ENCODE measurements at places on chromosomes 3 and 15.

GRCh38 chr15:80550219-80550907, 144.7 kb upstream of the ABHD17C start:
- H3K27ac ChIP-seq, result no peak overlapping the region
- no peaks in the 10 kb centered on the region for H3K4me1 ChIP-seq
- no peak overlapping the region for H3K4me3 ChIP-seq
- H3K36me3 ChIP-seq, result no peaks in the 10 kb centered on the region
- DNase-seq, result peak; percentile 94
- peaks cover 36% of the 10 kb centered on the region for H3K27me3 ChIP-seq

GRCh38 chr3:149623824-149624223, 34.0 kb downstream of the WWTR1 start:
- peaks cover 36% of the 10 kb centered on the region for H3K4me1 ChIP-seq
- peak; percentile 60 for DNase-seq
- H3K27me3 ChIP-seq, result no peaks in the 10 kb centered on the region
- H3K4me3 ChIP-seq, result no peak overlapping the region
- H3K27ac ChIP-seq, result no peak overlapping the region
- no peaks in the 10 kb centered on the region for H3K36me3 ChIP-seq

- peaks cover 12% of the 10 kb centered on the region for H3K4me1 ChIP-seq
- DNase-seq, result no peak
- peak overlapping the region; percentile 62 for H3K27ac ChIP-seq
- no peak overlapping the region for H3K4me3 ChIP-seq
Measured at GRCh38 chr3:12588039-12589009, 31.4 kb downstream of the MKRN2 start.

DNA sequence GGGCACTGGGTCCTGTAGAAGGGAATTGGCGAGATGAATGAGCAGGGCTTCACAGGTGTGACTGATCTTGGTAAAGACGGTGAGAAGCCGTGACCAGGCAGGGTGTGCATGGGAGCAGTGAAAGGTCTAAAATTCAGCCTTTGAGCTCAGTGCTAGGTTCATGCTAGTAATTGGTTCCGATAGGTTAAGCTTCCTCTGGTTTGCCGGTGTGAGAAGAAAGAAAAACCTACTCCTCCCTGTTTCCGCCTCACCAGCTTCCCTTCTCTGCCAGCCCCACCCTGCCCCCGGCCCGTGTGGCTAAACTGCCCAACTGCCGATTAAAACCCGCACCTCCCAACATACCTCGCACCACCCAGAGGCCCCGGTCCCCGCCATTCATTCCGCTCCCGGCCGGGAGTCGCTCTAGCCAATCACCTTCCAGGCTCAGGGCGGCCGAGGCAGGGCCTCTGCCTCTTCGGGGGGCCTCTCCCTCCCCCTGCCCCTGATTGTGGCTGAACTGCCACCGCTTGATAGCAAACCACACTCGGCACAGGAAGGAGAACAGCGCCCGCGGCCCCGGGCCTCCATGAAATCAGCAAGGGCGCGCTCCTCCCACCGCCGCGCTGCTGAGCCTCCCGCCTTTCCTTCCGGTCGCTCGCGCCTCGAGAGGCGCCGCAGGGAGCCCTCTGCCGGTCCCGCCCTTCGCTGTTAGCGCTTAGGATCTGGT, 7.3 kb upstream of the NRROS start:
- DNase-seq, result peak; percentile 80
- no peaks in the 10 kb centered on the region for H3K36me3 ChIP-seq
- peak overlapping the region; percentile 92 for H3K27ac ChIP-seq
- peak overlapping the region; percentile 28 for H3K4me3 ChIP-seq
- no peaks in the 10 kb centered on the region for H3K27me3 ChIP-seq
- H3K4me1 ChIP-seq, result peaks cover 8% of the 10 kb centered on the region

DNA sequence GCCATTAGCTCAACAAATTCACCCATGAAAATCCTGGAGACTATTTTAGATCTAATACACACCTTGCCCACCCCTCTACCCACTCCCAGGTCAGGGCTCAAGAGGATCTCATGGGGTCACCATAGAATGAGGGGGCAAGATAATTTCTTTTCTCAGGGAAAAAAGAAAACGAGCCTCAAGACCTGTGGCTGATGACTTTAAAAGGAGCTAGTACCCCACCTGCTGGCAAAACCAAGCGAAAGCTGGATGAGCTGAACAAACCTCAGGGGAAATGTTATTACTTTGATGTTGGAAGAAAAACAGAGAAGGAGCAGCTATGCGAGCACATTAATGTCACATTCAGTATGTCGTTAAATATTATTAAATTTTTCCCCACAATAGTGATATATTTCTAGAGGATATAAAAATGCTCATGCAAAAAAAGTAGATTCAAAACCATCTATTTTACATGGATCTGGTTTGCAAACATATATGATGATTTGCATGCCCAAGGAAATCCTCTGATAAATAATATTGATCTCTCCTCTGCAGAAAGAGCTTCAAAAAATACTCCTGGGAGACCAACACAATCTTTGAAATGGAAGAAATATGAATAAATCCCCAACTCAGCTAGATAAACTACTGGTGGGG, 37.7 kb downstream of the PLD1 start:
- H3K4me1 ChIP-seq, result peaks cover 7% of the 10 kb centered on the region
- peak; percentile 73 for DNase-seq
- H3K4me3 ChIP-seq, result no peak overlapping the region
- H3K27ac ChIP-seq, result no peak overlapping the region

DNA sequence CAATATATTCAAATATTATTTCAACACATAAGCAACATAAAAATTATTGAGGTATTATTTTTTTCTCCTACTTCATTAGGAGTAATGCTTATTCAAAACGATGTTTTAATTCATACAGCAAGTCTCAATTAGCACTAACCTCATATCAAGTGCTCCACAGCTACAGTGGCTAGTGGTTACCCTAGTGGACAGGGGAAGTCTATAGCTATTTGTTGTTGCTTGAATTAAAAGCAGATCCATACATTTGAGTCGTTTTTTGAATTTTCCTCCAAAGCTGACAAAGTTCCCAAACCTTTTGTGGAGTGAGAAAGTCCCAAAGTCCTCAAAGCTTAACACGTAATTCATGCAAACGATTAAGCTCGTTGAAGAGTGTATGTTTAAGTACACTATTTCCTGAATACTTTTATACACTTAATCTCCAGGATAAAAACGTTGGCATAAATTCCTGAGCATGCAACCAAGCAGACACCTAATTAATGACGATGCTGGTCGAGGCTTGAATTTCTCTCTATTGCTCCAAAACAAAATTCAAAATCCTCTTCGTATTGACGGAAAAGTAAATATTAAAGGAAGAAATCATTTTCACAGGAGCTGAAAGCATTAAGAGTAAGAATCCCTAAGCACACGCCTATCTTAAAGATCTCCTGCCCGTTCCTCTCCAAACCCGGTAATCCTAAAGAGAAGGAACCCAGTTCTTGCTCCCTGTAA, 985 bp downstream of the VPS13C start:
- peaks cover 35% of the 10 kb centered on the region for H3K27me3 ChIP-seq
- peak overlapping the region; percentile 57 for H3K4me3 ChIP-seq
- no peak overlapping the region for H3K27ac ChIP-seq
- no peaks in the 10 kb centered on the region for H3K36me3 ChIP-seq
- H3K4me1 ChIP-seq, result peaks cover 1% of the 10 kb centered on the region
- DNase-seq, result peak; percentile 27

GRCh38 chr15:67953299-67953698, 100.8 kb upstream of the PIAS1 start:
- no peak overlapping the region for H3K27ac ChIP-seq
- H3K27me3 ChIP-seq, result no peaks in the 10 kb centered on the region
- DNase-seq, result no peak
- H3K4me3 ChIP-seq, result no peak overlapping the region
- H3K4me1 ChIP-seq, result no peaks in the 10 kb centered on the region
- H3K36me3 ChIP-seq, result no peaks in the 10 kb centered on the region

DNA sequence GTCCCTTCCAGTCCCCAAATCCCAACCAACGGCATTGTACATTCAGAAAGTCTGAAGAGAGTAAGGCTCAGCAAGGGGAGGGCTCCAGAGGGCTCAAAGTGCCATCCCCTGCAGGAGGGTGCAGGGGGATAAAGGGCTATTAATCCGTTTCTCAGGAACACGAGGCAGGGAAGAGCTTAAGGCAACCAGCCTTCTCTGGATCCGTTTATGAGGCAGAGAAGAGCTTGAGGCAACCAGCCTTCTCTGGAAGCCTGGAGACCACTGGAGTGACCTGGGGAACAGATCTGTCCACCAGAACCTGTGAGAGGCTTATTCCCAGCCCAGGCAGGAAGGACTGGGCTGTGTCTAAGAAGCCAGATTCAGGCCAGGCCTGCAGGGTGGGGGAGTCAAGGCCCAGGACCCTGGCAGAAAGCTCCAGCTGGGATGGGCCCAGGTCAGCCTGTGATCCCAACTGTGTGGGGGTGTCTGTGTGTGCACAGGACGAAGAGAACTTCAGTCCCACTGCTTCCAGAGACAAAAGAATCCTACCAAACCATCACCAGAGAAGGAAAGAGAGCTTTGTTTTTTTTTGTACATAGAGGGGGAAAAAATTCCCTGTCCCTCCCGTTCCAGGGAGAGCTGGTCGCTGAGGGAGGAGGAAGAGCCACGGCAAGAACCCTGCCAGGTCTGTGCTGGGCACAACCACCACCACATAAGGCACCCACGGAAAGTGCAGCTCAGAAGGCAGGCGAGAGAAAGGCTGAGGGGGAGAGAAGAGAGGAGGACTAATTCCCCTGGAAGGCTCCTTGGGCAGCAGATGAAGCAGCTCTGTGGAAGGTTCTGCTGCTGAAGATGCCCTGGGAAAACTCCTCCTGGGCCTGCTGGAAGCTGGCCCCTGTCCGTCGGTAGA, 1.6 kb upstream of the ULK3 start:
- no peak overlapping the region for H3K27ac ChIP-seq
- H3K27me3 ChIP-seq, result no peaks in the 10 kb centered on the region
- H3K36me3 ChIP-seq, result peaks cover 18% of the 10 kb centered on the region
- H3K4me3 ChIP-seq, result no peak overlapping the region
- H3K4me1 ChIP-seq, result peaks cover 5% of the 10 kb centered on the region
- DNase-seq, result no peak

DNA sequence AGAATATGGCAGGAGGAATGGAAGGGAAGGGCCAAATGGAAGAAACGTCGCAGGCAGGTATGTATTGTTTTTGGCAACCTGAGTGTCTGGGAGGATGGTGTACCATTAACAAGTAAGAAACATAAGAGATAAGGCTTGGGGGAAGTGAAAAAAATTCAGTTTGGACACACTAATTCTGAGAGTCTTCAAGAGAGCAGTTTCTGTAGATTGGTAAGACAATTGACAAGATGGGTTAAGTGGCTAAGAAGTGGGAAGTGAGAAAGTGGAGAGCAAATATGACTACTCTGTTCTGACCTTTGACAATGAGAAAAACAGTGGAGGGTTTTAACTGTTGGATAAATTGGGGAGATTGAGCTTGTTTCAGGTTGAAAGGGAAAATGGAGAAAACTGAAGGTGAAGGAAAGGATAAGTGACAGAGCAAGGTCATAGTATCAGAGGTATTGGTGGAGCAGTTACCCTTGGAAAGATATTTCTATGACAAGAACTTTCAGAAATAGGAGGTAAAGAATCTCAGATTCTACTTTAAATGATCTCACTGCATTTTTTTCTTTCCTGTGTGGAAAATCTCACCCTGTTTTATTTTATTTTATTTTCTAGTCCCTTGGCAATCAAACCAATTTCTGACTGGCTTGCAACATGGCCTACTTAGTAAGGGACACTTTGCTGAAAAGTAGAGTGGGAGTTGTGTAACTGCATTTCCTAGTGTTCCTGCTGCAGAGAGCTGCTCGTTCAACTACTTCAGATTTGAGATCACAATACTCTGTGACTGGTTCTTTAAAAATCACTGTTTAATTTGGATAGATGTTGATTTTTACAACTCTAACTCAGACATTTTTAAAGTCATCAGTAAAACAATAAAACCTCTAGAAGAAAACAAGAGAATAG, 23.1 kb upstream of the GABPB1 start:
- no peaks in the 10 kb centered on the region for H3K27me3 ChIP-seq
- H3K36me3 ChIP-seq, result no peaks in the 10 kb centered on the region
- H3K4me3 ChIP-seq, result no peak overlapping the region
- H3K27ac ChIP-seq, result peak overlapping the region; percentile 14
- no peaks in the 10 kb centered on the region for H3K4me1 ChIP-seq
- peak; percentile 42 for DNase-seq

- no peak overlapping the region for H3K4me3 ChIP-seq
- H3K27me3 ChIP-seq, result peaks cover 42% of the 10 kb centered on the region
- no peak for DNase-seq
- no peak overlapping the region for H3K27ac ChIP-seq
Measured at GRCh38 chr3:183489455-183490210, 61.2 kb upstream of the MCF2L2 start.

DNA sequence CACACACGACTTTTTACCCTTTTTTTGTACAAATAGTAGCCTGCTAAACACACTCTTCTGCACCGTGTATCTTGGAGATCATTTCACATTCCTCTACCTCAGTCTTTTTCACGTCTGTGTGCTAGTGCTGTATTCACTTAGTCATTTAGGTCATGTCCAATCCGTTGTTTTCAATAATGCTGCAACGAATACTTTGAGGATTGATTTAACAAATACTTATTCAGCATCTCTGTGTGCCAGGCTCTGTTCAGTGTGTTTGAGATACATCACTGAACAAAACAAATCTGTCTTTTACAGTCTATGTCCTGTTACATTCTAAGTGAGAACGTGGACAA, 882 bp downstream of the JMJD7 start:
- H3K4me1 ChIP-seq, result no peaks in the 10 kb centered on the region
- DNase-seq, result no peak
- peaks cover 2% of the 10 kb centered on the region for H3K36me3 ChIP-seq
- no peaks in the 10 kb centered on the region for H3K27me3 ChIP-seq
- H3K4me3 ChIP-seq, result peak overlapping the region; percentile 79

- no peak for DNase-seq
- no peaks in the 10 kb centered on the region for H3K4me1 ChIP-seq
- no peaks in the 10 kb centered on the region for H3K27me3 ChIP-seq
Measured at GRCh38 chr3:154875142-154875541, 205.0 kb upstream of the MME start.

DNA sequence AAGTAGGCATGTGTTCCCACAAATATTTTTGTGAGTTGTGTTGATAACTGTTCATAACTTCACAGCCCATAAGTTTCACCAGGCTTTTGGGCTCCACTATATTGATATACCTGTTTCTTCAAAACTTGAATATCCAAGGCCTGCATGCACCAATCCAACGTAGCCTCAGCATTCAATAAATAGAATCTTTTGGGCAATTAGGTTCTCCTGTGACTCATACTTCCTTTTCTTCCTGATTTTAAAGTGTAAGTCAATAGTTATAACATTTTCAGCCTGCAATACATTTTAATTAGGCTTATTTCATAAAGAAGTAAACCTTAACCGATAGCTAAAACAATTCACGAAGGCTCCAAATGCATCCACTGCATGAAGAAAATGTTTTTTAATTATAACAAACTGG, 97.8 kb upstream of the SPRED1 start:
- no peaks in the 10 kb centered on the region for H3K4me1 ChIP-seq
- no peak for DNase-seq
- H3K36me3 ChIP-seq, result no peaks in the 10 kb centered on the region
- no peaks in the 10 kb centered on the region for H3K27me3 ChIP-seq
- no peak overlapping the region for H3K27ac ChIP-seq
- H3K4me3 ChIP-seq, result no peak overlapping the region

- DNase-seq, result no peak
- no peaks in the 10 kb centered on the region for H3K27me3 ChIP-seq
- peaks cover 31% of the 10 kb centered on the region for H3K4me1 ChIP-seq
- no peak overlapping the region for H3K4me3 ChIP-seq
- H3K27ac ChIP-seq, result peak overlapping the region; percentile 43
Measured at GRCh38 chr3:128229106-128229857, 76.0 kb downstream of the EEFSEC start.

All from cardiac muscle cell (in vitro differentiated cells and primary cell).